ENCODE measurements at places on chromosomes 12 and 14.

GRCh38 chr12:24890048-24890803 lies 58.7 kb downstream of the BCAT1 start:
- no peak for DNase-seq

GRCh38 chr14:55884819-55885218 lies 233.4 kb upstream of the PELI2 start:
- no peak for DNase-seq

- DNase-seq: no peak
Measured at GRCh38 chr12:40225337-40225983, 663 bp downstream of the LRRK2 start.

DNA sequence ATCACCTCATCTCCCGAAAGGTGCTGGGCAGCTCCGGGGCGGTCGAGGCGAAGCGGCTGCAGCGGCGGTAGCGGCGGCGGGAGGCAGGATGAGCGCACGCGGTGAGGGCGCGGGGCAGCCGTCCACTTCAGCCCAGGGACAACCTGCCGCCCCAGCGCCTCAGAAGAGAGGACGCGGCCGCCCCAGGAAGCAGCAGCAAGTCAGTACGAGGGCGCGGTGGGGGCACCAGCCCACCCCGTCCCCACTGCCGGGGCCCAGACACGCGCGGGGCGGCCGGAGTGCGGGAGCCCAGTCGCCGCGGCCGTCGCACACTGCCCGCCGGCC lies 862 bp downstream of the HMGA2 start:
- DNase-seq: no peak

GRCh38 chr12:19751078-19751477 lies 311.8 kb downstream of the AEBP2 start:
- no peak for DNase-seq

- DNase-seq: no peak
Measured at GRCh38 chr14:45698462-45699134, 445.6 kb upstream of the MIS18BP1 start.

DNA sequence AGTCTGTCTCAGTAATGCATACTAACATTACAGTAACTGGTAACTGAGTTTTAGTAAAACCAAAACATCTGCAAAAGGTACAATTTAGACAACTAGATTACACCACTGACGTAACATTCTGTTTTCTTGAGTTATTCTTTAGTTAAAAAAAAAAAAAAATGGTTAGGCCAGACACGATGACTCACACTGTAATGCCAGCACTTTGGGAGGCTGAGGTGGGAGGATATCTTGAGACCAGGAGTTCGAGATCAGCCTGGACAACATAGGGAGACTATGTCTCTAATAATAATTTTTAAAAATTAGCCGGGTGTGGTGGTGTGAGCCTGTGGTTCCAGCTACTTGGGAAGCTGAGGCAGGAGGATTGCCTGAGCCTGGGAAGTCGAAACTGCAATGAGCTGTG lies 34.1 kb downstream of the AP5M1 start:
- DNase-seq: no peak

DNA sequence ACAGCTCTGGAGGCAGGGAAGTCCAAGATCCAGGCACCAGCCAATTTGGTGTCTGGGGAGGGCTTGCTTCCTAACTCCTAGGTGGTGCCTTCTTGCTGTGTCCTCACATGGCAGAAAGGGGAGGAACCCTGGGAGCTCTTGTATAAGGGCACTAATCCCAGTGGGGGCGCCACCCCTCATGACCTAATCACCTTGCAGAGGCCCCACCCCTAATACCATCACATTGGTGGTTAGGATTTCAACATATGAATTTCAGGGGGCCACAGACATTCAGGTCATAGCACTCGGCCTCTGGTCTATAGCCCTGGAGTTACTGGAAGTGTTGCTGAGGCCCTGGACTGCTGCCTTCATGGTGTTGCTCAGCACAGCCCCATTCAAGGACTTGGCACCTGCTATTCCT lies 14.6 kb downstream of the PSMD9 start:
- DNase-seq: no peak

- no peak for DNase-seq
Measured at GRCh38 chr12:88108021-88108420, 33.9 kb downstream of the CEP290 start.

- DNase-seq: no peak
Measured at GRCh38 chr12:14656846-14657245, 39.6 kb downstream of the GUCY2C start.

GRCh38 chr14:77543637-77544334 lies 45.2 kb upstream of the ISM2 start:
- no peak for DNase-seq

GRCh38 chr14:74913986-74914573 lies 9.0 kb downstream of the RPS6KL1 start:
- peak; percentile 22 for DNase-seq

DNA sequence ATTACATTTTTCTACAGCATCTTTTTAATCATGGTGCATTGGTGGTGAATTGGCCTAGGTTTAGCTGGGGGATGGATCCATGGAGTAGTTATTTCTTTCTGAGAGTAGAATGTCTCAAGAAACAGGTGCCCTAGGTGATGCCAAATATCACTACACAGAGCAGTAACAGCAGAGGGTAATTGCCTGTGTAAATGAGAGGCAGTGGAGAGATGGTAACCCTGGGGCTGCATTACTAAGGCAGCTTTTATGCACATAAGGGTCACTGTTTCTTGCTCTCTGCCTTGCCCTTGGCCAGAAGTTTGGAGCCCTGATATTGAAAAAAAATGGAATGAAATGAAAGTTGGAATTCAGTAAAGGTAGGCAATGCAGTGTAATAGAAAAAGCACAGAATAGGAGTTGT lies 604.0 kb downstream of the NOVA1 start:
- DNase-seq: no peak

GRCh38 chr12:50069539-50069938 lies 12.1 kb downstream of the ASIC1 start:
- no peak for DNase-seq

GRCh38 chr14:99158150-99158549 lies 113.8 kb downstream of the BCL11B start:
- DNase-seq: no peak

DNA sequence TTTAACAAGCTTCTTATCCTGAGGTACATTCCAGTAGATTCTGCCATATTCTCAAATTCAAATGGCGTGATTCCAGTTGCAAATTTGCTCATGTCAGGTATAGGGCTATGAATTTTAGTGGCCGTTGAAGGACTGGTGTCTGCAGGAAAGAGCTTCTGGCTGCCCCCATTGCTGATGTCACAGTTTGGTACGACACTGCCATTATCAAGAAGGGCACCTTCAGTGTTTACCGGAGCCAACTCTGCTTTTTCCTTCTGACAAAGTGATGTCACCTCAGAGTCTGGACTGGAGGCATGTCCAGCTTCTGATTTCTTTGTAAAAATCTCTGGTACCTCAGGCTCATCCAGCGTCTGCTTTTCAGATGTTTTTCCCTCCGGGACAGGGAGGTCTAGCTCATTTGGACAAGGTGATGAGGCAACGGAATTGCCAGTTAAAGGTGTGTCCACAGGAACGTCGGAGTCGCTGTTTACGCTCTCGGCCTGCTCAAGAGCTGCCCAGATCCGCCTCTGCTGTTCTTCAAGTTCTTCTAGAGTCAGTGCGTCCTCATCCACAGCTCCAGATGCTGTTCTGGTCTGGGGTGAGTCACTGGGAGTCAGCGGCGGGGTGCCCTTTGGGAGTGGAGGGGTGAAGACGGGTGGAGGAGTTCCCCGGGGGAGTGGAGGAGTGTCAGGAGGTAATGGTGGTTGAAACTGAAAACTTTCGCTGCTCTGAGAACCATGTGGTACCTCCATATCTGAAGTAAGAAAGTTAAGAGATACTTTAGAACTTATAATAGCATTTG lies 27.0 kb downstream of the ZCCHC8 start:
- no peak for DNase-seq

DNA sequence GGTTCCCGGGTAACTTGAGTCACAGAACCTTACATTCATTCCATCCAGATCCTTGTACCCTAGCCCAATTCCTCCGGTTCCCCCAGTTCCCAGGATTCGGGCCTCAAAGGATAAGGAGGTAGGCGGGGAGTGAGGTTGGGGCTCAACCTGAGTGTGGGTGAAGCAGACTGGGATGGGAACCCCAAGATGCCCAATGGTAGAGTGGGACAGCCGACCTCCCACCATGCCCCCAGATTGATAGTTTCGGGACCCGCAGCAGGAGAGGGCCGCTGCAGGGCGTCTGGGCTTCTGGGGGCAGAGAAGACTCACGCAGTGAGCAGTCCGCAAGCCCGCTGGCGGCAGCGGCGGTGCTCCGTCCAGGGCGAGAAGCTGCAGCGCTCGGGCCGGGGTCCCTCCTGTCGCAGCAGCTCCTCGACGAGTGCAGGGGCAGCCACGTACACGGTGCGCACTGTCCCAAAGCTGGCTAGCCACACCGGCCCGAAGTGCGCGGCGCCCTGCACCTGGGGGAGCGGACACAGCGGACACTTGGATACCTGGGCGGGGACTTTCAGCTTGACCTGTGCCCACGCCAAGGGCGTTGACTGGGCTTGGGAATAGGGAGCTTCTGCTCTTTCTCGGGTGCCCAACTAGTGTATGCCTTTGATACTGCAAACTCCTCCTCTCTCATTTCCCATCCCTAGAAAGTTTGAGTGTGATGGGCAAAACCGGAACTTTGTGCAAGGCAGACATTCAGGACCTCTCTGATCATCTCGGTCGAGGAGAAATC lies 997 bp downstream of the CYP27B1 start:
- no peak for DNase-seq

DNA sequence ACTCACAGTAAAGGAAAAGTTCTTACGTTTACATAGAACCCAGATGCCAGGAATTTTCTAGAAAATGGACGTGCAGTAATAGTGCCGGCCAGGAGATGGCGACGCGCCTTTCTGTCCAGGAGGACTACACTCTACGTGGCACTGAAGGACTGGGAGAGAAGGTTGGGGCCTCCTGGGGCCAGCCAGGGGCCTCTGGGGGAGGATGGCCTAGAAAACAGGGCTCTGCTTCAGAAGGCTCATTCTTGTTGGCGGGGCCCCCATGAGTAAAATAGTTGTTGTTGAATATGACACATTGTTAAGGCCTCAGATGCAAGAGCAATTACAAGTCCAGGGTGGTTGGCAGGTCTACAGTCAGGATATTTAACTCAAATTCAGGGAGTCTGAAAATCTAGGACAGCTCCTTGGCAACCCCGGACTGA lies 120.1 kb upstream of the MAX start:
- DNase-seq: peak; percentile 26

DNA sequence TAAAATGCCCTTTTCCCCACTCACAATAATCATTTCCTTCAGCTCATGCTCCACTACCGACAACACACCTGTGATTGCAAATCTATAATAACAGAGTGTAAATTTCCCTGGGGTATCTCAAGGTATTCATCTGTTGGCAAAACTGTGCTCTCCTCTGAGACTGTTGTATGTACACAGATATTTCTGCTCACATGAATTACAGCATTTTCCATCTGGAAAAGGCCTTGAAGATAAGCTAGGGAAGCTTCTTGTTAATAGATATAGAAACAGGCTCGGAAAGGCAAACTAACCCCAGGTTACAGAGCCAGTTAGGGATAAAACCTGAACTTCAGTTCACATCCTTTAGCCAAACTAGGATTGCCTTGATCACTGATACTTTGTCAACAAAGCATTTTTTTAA lies 210.4 kb upstream of the KRR1 start:
- DNase-seq: no peak

DNA sequence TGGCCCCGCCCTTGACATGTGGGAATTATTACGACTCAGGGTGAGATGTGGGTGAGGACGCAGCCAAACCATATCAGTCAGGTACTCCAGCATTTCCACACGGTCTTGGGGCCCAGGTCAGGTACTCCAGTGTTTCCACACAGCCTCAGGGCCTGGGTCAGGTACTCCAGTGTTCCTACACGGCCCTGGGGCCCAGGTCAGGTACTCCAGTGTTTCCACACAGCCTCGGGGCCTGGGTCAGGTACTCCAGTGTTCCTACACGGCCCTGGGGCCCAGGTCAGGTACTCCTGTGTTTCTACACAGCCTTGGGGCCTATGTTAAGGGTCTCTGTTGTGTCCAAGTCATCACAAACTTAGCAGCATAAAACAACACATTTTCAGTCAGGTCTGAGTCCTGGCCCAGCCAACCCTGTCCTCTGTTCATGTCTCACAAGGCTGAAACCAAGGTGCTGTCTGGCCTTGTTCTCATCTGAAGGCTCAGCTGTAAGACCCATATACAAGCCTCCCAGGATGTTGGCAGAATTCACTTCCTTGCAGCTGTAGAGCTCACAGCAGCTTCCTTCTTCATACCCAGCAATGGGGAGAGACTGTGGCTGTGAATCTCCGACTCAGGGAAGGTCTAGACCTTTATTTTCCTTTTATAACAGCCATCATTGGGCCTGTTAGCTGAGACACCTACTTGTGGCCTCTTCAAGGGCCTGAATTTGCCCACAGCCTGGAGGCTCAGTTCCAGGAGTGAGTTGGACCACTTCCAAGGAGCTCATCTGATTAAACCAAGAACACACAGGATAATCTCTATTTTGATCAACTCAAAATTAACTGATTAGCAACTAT lies 107.6 kb upstream of the SFSWAP start:
- no peak for DNase-seq

DNA sequence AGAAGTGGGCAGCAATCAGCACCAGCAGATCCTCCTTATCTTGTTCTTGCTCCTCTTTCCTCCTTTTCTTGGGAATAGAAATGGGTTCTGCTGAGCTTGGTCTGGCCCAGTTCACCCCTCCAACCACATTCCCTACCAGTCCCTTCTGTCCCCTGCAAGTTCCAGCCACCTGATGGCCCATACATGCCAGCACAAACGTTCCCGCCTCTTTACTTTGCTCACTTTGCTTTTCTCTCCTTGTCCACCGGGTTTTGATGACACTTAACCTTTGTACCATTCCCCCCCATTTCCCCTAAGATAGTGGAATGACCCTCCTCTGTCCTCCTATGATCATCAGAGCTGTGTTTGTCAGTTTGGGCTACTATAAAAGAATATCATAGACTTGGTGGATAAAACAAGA lies 23.4 kb upstream of the EML1 start:
- no peak for DNase-seq

DNA sequence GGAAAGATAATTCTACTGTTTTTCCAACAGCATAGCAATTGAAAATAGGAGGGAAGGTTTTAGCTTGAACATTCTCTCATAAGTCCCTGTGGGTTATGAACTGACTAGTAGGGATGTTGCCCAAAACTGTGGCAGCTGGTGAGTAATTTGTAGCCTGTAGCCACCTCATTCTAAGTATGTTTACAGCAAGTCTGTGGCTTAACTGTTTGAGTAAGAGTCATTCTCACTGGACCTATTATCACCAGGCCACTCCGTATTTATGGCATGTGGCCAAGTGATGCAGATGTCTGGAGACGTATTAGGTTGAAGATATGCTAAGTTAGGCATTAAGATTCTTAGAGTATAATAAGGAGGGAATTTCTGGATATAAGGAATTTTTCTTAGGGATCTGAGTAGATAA lies 458.3 kb downstream of the ETNK1 start:
- no peak for DNase-seq

GRCh38 chr12:44459569-44459968 lies 416.5 kb downstream of the NELL2 start:
- no peak for DNase-seq

- DNase-seq: peak; percentile 51
Measured at GRCh38 chr12:118061873-118062843, 1.2 kb upstream of the WSB2 start.

- no peak for DNase-seq
Measured at GRCh38 chr14:96177766-96178375, 26.8 kb upstream of the BDKRB2 start.

Measured in GDM1 (cell line).